ENCODE measurements at places on chromosomes 16 and 17.

- no peak for DNase-seq
Observed at GRCh38 chr16:14677627-14678026, 16.5 kb downstream of the PLA2G10 start.

GRCh38 chr17:630801-631200 is 83.8 kb downstream of the VPS53 start:
- DNase-seq: no peak

DNA sequence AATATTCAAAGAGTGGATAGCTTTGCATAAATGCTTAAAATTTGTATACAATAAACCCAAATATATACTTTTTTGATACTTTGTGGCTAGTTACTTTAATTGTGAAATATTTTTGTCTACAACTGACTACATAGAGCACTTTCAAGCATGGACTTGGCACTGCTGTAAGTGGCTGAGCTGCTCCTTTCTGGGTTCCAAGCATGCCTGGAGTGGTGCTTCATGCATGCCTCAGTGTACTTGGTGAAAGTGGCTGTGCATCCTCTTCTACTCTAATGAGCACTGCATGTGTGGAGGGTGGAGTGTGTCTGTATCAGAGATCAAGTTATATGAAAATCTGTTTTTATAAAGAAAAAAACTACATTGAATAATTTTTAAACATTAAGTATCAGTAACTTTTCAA is 94.1 kb downstream of the OMG start:
- DNase-seq: no peak

- no peak for DNase-seq
Observed at GRCh38 chr17:62692721-62693431, 65.4 kb downstream of the MRC2 start.

- DNase-seq: no peak
Observed at GRCh38 chr16:30374538-30374937, at the start of gene MYL11. Gene MYL11 (plus strand): TSS chr16:30374802. CDS start chr16:30374858, 56 bp downstream.

GRCh38 chr16:10045291-10045775 is 136.9 kb downstream of the GRIN2A start:
- no peak for DNase-seq

- DNase-seq: no peak
Observed at GRCh38 chr16:53123747-53124146, 69.0 kb downstream of the CHD9 start.

GRCh38 chr17:81910840-81911276 is 341 bp downstream of the PCYT2 start:
- no peak for DNase-seq

DNA sequence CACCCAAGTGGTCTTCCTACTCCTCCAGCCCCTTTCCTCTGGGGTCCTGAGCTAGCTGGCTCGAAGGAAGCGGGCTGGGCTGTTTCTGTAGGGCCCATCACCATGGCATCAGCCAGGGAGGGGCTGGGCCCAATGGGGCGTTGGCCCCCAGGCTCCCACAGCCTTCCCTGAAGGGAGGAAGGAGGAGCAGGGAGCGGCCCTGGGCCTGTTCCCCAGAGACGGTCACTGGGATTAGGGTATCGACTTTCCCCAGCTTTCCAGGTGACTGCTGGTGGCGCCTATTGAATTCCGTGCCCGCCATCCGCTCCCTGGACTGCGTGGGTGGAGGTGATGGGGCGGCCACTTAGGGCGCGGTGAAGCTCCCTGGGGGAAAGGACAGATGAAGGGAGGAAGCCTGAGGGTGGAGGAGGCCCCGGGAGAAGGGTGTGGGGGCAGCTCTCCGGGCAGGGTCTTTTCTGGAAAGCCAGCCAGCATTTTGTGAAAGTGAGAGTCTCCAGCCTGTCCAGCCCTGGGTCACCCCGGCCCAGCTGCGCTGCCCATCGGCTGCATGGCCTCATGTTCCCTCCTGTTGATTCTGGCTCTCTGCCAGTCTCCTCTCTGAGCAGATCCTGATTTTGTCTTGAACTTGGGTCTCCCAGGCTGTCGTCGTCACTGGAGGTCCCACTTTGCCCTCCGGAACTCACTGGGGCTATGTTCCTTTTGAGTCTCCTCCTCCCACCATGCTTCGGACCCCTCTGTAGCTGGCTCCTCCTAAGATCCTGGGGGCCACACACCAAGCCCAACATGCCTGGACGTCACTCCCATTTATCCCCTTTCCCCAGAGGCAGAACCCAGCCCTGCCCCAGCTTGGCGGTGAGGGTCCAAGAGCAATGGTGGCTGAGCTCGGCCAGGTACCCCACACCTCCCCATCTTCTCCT is 9.8 kb downstream of the NHERF1 start:
- DNase-seq: no peak

DNA sequence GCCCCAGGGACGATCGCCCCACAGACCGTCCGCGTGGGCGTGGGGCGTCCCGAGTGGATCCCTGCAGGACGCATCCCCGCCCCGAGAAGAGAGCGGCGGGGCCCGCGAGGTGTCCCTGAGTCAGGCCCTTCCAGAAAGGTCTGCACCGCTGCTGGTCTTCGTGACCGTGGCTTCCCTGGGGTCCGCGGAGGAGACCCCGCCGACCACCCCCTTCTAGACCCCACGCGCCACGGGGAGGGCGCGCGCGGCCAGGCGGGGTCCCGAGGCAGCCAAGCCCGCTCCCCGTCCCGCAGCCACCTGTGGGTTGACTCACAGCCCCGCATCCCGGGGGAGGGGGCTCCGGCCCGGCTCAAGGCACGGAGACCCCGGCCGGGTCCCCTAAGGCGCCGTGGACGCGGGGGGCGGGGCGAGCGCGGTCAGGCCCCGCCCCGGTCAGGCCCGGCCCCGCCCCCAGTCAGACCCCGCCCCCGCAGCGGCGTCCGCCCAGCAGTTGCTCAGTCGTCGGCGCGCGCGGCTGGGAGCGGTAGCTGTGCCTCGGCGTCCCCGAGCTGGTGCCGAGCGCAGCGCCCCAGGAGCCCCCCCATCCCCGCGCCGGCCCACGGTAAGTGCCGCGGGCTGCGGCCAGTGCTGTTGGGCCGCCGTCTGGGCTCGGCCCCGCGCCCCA is at the start of gene BAIAP3:
BAIAP3 (plus strand) TSS at position 497 of the 664 bp plus-strand sequence. CDS start 4,905 bp downstream, outside the sequence.
- DNase-seq: no peak

Data from stimulated activated CD4-positive, alpha-beta T cell treated with anti-CD3 and anti-CD28 coated beads, TNF-alpha, amount 100 ng/mL, for 1 hour (primary cell).